Activated naive CD8-positive, alpha-beta T cell treated with anti-CD3 and anti-CD28 coated beads for 36 hours (primary cell): ENCODE measurements at places on chromosomes 12 and 14. TPM values are rescaled to one million over a fixed set of nuclear protein-coding genes. Genes with fewer than 3 reads are reported as not detected.
A peak's percentile ranks its signal among the peaks of the same experiment; 100 is the strongest.

The CCDC184 gene
- 0.33 TPM for total RNA-seq

The CCDC92 gene
- 5.0 TPM for total RNA-seq

GRCh38 chr14:32345311-32345791 lies 16.3 kb downstream of the AKAP6 start:
- peaks cover 4% of the 10 kb centered on the region for H3K4me1 ChIP-seq
- H3K36me3 ChIP-seq = no peaks in the 10 kb centered on the region
- no peaks in the 10 kb centered on the region for H3K27me3 ChIP-seq
- no peak overlapping the region for H3K4me3 ChIP-seq

GRCh38 chr14:98726585-98727405 lies 545.2 kb downstream of the BCL11B start:
- H3K4me1 ChIP-seq = no peaks in the 10 kb centered on the region
- no peak overlapping the region for H3K27ac ChIP-seq
- no peak overlapping the region for H3K4me3 ChIP-seq
- H3K36me3 ChIP-seq = no peaks in the 10 kb centered on the region

DNA sequence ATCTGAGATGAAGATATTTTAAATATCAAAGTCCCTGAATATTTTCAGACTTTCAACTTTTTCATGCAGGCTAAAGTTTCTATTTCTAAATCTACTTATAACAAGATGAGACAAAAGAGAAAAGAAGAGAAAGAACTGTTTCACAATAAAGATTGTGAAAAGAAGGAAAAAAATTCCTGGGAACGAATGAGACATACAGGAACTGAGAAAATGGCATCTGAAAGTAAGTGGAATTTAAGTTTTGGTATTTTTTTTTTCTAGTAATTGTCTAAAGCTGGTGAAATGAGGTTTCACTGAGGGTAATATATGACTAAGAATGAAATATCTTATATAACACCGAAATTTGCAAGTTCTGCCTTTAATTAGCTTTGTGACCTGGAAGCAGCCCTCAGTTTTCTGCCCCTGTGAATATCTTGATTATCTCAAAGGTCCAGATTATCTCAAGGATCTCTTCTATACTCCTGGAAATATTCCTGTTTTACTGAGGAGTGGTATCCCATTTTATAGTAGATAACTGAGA lies 55.7 kb upstream of the PRPF39 start:
- no peak overlapping the region for H3K4me3 ChIP-seq
- H3K27ac ChIP-seq = no peak overlapping the region
- peaks cover 12% of the 10 kb centered on the region for H3K36me3 ChIP-seq
- DNase-seq = no peak

GRCh38 chr14:91229743-91230200 lies 14.7 kb downstream of the GPR68 start:
- no peaks in the 10 kb centered on the region for H3K27me3 ChIP-seq
- peak overlapping the region; percentile 78 for H3K4me3 ChIP-seq
- peaks cover 63% of the 10 kb centered on the region for H3K36me3 ChIP-seq
- H3K27ac ChIP-seq = peak overlapping the region; percentile 99

- H3K4me1 ChIP-seq = no peaks in the 10 kb centered on the region
- no peak overlapping the region for H3K4me3 ChIP-seq
- H3K36me3 ChIP-seq = no peaks in the 10 kb centered on the region
- peak; percentile 55 for DNase-seq
These were observed 10.4 kb upstream of the DCD start for GRCh38 chr12:54658306-54659264.

GRCh38 chr12:65319688-65320200 lies 41.3 kb downstream of the MSRB3 start:
- H3K36me3 ChIP-seq = no peaks in the 10 kb centered on the region
- no peak overlapping the region for H3K4me3 ChIP-seq
- H3K27me3 ChIP-seq = peaks cover 16% of the 10 kb centered on the region
- no peak for DNase-seq
- no peaks in the 10 kb centered on the region for H3K4me1 ChIP-seq
- H3K27ac ChIP-seq = no peak overlapping the region

GRCh38 chr12:108803428-108804105 lies 53.8 kb downstream of the SSH1 start:
- H3K27me3 ChIP-seq = no peaks in the 10 kb centered on the region
- H3K4me3 ChIP-seq = no peak overlapping the region
- H3K36me3 ChIP-seq = peaks cover 10% of the 10 kb centered on the region
- peak; percentile 53 for DNase-seq
